ENCODE measurements at places on chromosomes 2 and 18. TPM values are rescaled to one million over a fixed set of nuclear protein-coding genes. Genes with fewer than 3 reads are reported as not detected.

DNA sequence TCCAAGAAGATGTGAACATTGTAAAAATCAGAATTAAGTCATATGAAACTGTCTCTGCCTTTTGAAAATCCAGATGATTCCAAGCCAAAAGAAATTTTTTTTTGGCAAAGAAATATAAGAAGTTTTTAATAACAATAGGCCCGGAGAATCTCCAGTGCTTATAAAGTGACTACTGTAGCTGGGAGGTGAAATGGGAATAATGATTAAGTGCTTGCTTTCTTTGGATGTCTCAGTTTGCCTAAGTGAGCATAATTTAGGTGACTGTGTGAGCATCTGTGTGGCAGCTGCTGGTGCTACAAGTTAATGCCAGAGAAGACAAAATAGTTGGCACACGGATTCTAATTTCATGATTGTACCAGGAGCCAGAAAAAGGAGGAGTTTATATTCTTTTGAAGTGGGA lies 185.0 kb downstream of the LTBP1 start:
- DNase-seq = no peak

Gene TCF4
- total RNA-seq = 536 TPM

DNA sequence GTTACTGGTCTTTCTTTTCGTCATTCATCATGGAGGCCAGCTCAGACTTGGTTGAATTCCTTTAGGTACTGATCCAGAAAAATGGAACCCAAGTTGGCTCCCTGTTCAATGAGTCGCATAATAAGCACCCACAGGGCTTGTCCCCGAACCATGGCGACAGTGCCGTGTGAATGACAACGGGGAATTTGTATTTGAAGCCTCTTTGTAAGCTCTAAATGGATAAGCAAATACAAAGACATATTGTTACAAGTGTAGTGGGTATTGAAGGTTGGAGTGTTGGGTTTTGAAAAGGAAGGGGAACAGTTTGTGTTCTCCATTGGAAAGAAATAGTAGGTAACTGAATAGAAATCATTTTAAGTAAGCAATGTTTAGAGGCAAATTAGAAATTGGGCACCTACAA lies 288.9 kb downstream of the SLC4A3 start:
- no peak for DNase-seq

Gene LYPD6B
- total RNA-seq = not detected

- no peak for DNase-seq
These were observed 31.8 kb upstream of the TMEM131 start for GRCh38 chr2:98027538-98027937.

DNA sequence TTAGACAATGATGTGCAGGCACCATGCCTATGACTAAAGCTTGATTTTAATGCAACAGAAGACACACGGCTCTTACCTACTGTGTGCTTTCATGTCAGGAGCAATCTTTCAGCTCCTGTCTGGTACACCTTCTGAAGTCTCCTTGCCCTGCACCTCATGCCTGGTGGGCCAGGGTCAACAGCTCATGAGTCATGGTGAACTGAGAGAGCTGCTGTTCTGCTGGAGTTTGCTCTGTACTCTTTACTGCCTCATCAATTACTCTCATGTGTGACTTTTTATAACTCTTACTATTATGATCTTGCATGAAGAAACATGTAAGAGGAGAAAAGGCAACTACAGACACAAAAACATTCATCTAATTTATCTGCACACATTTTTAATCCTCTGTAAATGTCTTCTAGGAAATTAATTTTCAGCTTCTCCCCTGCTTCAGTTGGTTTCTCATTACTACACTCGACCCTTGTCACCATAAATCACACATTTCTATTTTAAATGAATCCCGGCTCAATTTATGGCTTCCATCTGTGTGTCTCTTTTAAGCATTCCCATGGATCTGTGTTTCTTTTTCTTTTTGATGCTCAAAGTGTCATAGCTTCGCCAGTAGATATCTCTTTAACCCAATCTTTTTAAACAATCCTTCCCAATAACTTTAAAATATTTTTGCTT lies 9.7 kb downstream of the SERPINB7 start:
- no peak for DNase-seq

DNA sequence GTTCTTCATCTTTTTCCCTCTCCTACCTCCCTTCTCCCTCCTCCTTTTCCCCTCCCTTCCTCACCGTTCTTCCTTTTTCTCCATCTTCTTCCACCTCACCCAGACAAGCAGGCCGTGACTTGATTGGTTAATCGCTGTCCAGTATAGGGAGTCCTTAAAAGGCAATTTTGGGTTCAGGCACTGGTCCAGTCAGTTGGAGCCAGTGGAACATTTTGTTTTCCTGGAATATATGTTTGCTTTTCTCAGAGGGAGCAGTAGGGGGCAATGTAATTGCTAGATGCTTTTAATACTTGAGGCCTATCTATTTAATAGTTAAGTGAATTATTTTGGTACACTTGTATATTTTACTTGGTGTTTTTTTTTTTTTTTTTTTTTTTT lies 15.0 kb downstream of the ELAC1 start:
- DNase-seq = peak; percentile 25

- DNase-seq = no peak
These were observed 1004.4 kb upstream of the ZEB2 start for GRCh38 chr2:145524303-145524702.

GRCh38 chr2:100616841-100617390 lies 54.1 kb downstream of the PDCL3 start:
- no peak for DNase-seq

GRCh38 chr2:199583676-199584075 lies 125.9 kb upstream of the SATB2 start:
- DNase-seq = no peak

- no peak for DNase-seq
These were observed 46.3 kb downstream of the RTTN start for GRCh38 chr18:70158992-70159717.
